CMK (cell line): ENCODE measurements at places on chromosomes 16 and 17.

DNA sequence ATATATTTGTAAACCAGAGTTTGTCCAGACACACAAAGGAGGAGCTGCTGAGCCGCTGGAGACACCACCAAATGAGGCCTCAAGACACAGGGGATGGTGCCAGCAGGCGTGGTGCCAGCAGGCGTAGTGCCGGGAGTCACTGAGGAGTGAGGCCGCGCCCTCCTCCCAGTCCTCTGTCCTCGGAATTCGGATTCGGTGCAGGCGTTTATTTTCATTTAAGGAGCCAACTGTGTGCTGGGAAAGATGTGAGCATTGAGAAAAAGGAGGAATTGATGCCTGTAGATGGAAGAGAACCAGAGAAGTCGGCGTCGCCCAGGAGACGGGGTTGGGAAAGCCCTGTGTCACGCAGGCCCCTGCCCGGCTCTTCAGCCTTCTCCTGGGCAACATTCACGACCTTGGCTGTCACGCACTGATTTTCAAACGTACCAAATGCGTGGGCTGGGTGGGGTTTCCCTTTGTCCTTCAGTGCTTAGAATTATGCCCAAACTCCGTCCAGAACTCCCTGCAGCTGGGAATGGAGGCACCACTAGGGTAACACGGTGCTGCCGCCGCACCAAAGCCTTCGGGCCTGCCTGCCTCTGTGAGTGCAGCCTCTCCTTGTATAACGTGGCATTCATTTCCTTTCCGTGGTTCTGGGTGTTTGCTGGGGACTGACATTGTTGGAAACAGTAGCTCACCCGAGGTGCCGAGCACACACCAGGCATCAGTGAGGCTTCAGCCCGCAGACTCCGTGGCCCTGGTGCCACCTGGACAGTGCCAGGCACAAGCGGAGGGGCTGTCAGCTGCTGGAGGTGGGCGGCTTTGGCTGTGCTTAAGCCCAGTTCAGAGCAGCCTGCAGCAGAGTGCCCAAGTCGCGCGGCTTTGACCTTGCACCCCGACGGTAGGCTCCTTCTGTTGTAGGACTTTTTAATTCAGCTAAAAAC, 49.0 kb upstream of the CHMP6 start:
- DNase-seq, result no peak

- DNase-seq, result no peak
Observed at GRCh38 chr17:82449131-82449882, 1.2 kb downstream of the CYBC1 start.

GRCh38 chr17:67671493-67671892, 46.2 kb upstream of the NOL11 start:
- DNase-seq, result no peak

DNA sequence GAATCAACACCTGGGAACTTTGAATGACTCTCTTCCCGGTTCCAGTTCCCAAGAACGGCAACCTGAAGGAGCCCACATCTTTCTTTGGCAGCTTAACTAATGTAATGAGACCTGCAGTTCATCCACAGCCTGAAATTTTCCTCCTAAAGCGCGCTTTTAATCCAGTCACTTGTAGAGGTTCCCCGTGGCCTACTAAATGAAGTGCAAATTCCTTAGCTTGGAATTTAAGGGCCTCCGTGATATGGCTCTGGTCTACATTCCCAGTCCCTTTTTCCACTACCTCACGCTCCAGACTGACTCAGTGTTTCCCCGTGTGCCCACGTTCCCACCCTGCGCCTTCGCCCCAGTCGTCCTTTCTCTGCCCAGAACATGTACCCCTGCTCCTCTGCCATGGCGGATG, 27.2 kb downstream of the FZD2 start:
- DNase-seq, result no peak

- no peak for DNase-seq
Observed at GRCh38 chr16:15830832-15831451, 25.9 kb downstream of the MYH11 start.

- DNase-seq, result no peak
Observed at GRCh38 chr16:81786321-81786720, 7.2 kb downstream of the PLCG2 start.

GRCh38 chr17:32264140-32264799, 1.4 kb upstream of the RHBDL3 start:
- DNase-seq, result no peak

DNA sequence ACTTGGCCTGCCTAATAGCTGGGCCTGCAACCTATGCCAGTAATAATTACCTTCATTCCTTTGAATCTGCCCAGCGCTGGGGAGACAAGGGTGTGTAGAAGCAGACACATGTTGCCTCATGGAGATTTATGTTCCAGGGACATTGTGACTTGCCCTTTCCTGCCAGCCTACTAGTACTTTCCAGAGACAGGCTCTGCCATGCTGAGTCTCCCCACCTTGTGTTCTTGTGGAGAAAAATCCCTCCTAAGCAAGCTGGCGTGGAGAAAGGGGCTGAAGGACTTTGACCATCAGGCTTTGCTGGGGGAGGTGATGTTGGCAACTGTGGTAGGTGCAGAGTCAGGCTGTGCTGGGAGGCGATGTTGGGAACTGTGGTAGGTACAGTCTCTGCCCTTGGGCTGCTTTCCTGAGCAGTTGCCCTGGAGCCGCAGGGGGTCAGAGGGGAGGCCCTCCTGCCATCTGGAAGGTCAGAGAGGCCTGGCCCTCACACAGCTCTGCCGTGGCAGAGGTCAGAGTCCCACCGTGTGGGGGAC, 4.0 kb downstream of the KSR1 start:
- DNase-seq, result no peak

DNA sequence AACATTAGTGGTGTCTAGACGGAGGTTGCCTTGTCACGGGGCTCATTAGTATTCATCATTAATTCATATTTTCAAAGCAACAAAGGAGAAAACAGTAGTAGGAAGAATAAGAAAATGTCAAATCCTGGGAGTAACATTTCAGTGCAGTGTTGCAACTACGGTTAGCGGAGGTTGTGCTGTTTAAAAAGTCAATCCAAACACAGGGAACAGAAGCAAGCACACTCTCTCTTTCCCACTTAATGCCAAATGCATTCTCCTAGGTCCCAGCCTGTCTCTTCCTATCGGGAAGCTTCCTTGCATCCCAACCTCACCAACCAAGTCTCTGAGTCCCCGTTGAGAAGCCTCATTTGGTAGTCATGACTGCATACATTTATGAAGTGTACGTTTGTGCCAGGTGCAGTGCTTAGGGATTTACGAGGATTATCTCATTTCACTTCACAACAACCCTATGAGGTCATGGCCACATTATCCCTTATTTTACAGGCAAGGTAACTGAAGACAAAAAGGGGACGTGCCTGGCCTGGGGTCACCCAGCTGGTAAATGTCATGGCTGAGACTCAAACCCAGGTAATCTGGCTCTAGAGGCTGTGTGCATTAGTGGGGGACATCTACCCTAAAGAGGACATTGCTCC, 283.6 kb upstream of the SALL1 start:
- no peak for DNase-seq
